ENCODE measurements at places on chromosomes 11 and 22. TPM values are rescaled to one million over a fixed set of nuclear protein-coding genes. Genes with fewer than 3 reads are reported as not detected.

The OR2D2 gene
- total RNA-seq = not detected

The MEN1 gene
- 11.7 TPM for total RNA-seq

The SUN2 gene
- total RNA-seq = 122 TPM

The CNTF gene
- total RNA-seq = 1.0 TPM

The ZBTB16 gene
- total RNA-seq = 61.5 TPM

The RAC2 gene
- 4.3 TPM for total RNA-seq

The USP2 gene
- 98.3 TPM for total RNA-seq

The GLYATL1 gene
- total RNA-seq = not detected

The PIWIL4 gene
- 2.0 TPM for total RNA-seq

The GLYAT gene
- total RNA-seq = not detected

The C22orf42 gene
- total RNA-seq = not detected

The UBQLN3 gene
- 0.14 TPM for total RNA-seq

The OR51B6 gene
- total RNA-seq = not detected

The DRAP1 gene
- total RNA-seq = 90.2 TPM

The TSGA10IP gene
- total RNA-seq = not detected

The MRGPRE gene
- 0.38 TPM for total RNA-seq

The PDGFB gene
- 29.0 TPM for total RNA-seq

The SLC22A25 gene
- not detected for total RNA-seq

The KCNK4 gene
- not detected for total RNA-seq

The HEPHL1 gene
- not detected for total RNA-seq

The ZNF408 gene
- 6.5 TPM for total RNA-seq

The CACNA1I gene
- 0.06 TPM for total RNA-seq

The HBG1 gene
- total RNA-seq = not detected

The DTX4 gene
- total RNA-seq = 1.6 TPM

The SCT gene
- 1.1 TPM for total RNA-seq

The TRPM5 gene
- not detected for total RNA-seq

The SLC3A2 gene
- total RNA-seq = 40.2 TPM

The CALCB gene
- not detected for total RNA-seq

The C22orf31 gene
- total RNA-seq = not detected

The APOBEC3B gene
- 1.9 TPM for total RNA-seq

The CSKMT gene
- 7.3 TPM for total RNA-seq

The VSTM5 gene
- 0.48 TPM for total RNA-seq

The CYP2D6 gene
- 0.19 TPM for total RNA-seq

The CTSW gene
- total RNA-seq = 1.7 TPM

The ABCG4 gene
- 1.8 TPM for total RNA-seq

The SCGB2A2 gene
- not detected for total RNA-seq

The LRRC56 gene
- total RNA-seq = 0.40 TPM

The PRSS23 gene
- 79.9 TPM for total RNA-seq

The SMC1B gene
- total RNA-seq = not detected

The RPLP2 gene
- total RNA-seq = 1,291 TPM

The ROBO3 gene
- 10.5 TPM for total RNA-seq

The BCO2 gene
- 108 TPM for total RNA-seq

The KCTD21 gene
- total RNA-seq = 8.4 TPM

The CBX6 gene
- 65.9 TPM for total RNA-seq

The GGTLC2 gene
- total RNA-seq = not detected

The SERPIND1 gene
- total RNA-seq = 0.74 TPM

The SOX6 gene
- 22.4 TPM for total RNA-seq

The IL18 gene
- total RNA-seq = 4.7 TPM

The TRMU gene
- 31.5 TPM for total RNA-seq

The SYT13 gene
- total RNA-seq = 15.3 TPM

The OR5L1 gene
- total RNA-seq = not detected

The PLAAT4 gene
- total RNA-seq = 8.0 TPM

The CD3D gene
- total RNA-seq = 0.53 TPM

The TAF1D gene
- 52.1 TPM for total RNA-seq

The MGAT3 gene
- total RNA-seq = 9.9 TPM
